Activated CD4-positive, alpha-beta T cell treated with anti-CD3 and anti-CD28 coated beads, Interleukin-2, amount 50 U/mL, for 4 hours (primary cell): ENCODE measurements at places on chromosomes 16 and 17.
A peak's percentile ranks its signal among the peaks of the same experiment; 100 is the strongest.

DNA sequence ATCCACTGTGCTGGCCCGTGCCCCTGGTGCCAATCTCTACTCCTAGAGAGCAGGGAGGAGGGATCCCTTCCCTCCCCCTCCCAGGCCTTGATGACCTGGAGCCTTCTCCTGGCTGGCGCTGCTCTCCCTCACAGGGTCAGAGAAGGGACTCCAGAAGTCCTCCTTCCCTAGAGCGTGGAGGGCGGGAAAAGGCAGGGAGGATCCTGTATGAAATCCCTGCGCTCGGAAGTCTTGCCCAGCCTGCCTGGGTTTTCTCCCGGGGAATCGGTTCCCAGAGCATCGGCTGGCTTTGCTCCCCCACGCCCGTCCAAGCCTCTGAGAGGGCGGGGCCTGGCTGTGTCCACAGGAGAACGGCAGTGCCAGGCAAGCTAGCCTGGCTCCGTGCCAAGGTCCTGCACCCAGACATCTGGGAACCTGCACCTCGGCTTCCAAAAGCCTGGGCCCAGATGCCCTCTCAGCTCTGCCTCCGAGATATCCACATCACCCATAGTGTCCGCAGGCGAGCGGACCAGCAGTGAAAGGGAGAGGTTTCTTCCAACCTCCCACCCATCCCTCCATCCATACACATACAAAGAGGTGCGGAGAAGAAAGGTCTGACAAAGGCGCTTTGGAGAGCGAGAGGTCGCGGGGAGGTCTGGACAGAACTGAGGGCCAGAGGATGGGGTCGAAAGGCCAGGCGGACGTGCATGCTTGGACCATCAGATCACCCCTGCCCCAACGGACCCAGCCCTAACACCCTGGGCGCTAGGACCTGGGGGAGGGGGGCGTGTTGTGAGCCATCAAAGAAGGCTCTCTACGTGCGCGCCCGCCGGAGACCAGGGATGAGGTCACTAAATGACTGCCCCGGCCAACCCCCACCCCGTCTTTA, 1.1 kb downstream of the MPP2 start:
- DNase-seq = no peak

GRCh38 chr16:72805486-72805885, 242.4 kb downstream of the ZFHX3 start:
- no peak for DNase-seq

GRCh38 chr17:50052822-50053653, 2.9 kb upstream of the ITGA3 start:
- no peak for DNase-seq

DNA sequence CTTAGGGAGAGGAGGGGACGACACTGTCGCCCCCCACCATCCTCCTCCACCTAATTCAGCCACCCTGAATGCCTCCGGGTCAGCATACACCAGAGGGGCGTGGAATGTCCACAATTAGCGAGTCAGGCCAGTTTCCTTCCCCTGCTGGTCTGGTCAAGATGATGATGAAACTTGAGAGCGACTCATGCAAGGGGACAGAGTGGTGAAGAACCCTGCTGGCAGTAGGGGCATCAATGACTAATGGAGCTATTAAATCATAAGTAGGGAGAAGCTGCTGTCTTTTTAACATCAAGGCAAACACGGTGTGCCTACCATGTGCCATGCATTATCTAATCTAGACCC, 7.2 kb downstream of the SPACA3 start:
- DNase-seq = no peak

- DNase-seq = no peak
These were observed 44.0 kb upstream of the ABCC11 start for GRCh38 chr16:48291303-48291702.

DNA sequence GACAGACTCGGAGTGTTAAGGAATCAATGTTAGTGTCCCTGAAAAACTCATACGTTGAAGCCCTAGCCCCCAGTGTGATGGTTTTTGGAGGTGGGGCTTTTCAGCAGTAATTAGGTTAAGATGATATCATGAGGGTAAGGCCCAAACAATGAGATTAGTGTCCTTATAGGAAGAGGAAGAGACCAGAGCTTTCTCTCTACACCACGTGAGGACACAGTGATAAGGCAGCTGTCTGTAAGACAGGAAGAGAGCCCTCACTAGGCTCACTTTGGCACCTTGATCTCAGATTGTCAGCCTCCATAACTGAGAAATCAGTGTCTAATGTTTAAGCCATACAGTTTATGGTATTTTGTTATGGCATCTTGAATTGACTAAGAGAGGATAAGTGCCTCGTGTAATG, 403.2 kb downstream of the NPIPA7 start:
- no peak for DNase-seq

GRCh38 chr16:64077242-64077641, 1044.6 kb downstream of the CDH11 start:
- no peak for DNase-seq

DNA sequence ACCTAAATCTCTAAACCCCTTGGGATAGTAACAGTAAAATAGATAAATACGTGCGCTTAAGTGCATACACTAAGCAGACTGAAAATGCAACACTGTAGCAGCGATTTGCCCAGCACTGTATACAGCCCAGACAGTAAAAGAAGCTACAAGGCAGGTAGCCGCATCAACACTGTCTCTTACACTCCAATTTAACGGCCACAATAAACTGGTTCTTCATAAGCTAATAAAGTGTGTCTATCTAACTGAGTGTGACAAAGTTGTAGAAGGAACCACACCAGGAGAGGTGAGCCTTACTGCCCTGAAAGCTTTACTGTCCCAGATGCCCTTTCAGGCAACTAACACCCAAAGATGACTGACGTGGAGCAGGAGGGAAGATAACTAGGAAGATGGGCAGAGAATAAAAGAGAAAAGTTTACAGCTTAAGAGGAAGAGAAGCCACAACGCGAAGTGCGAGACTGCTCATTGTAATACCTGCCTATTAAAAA, 847 bp downstream of the ZDHHC7 start:
- DNase-seq = no peak

DNA sequence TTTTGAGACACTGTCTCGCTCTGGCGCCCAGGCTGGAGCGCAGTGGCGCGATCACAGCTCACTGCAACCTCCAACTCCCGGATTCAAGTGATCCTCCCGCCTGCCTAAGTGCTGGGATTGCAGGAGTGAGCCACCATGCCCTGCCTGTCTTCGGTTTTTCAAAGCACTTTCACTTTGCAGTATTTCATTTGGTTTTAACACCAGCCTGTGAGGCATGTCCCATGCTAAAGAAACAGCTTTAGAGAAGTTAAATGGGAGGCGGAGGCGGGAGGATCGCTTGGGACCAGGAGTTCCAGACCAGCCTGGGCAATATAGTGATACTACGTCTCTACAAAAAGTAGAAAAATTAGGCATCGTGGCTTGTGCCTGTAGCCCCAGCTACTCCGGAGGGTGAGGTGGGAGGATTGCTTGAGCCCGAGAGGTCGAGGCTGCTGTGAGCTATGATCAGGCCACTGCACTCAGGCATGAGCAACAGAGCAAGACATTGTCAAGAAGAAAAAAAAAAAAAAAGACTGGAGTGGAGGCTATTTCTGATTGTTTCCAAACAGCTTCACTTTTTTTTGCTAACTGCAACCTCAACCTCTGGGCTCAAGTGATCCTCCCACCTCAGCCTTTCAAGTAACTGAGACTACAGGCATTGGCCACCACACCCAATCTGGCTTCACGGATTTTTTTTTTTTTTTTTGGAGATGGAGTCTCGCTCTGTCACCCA, 1.3 kb downstream of the METTL23 start:
- DNase-seq = no peak

- DNase-seq = no peak
These were observed 3.2 kb upstream of the PRSS21 start for GRCh38 chr16:2813771-2814221.

GRCh38 chr17:63382826-63383225, 63.3 kb downstream of the CYB561 start:
- no peak for DNase-seq

DNA sequence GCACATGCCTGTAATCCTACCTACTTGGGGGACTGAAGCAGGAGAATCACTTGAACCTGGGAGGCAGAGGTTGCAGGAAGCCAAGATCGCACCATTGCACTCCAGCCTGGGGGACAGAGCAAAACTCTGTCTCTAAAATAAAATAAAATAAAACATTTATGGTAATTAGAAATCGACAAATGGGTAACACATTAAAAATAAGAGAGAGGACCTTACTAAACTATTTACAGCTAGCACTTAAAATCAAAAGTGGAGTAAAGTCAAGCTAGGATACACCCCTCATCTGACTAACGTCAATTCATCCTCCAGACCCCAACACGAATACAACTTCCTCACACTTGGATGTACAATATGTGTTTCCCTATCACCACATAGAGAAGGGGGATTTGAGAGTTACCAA, 27.8 kb upstream of the RHOT1 start:
- DNase-seq = no peak

DNA sequence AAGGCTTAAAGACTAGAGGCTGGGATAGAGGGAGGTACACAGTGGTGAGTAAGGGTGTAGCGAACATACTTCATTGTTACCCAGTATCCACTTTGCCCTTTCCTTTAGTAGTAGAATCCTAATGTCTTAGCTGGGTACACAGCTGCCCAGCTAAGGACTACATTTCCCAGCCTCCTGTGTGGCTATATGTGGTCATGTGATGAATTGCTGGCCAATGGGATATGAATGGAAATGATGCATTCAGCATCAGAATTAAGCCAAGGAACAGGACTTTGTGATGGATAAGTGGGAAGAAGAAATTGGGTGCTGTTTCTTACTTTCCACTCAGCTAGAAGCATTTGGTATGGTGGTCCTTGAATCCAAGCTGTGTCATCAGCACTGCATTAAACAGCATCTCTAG, 55.9 kb downstream of the FOXL1 start:
- no peak for DNase-seq

DNA sequence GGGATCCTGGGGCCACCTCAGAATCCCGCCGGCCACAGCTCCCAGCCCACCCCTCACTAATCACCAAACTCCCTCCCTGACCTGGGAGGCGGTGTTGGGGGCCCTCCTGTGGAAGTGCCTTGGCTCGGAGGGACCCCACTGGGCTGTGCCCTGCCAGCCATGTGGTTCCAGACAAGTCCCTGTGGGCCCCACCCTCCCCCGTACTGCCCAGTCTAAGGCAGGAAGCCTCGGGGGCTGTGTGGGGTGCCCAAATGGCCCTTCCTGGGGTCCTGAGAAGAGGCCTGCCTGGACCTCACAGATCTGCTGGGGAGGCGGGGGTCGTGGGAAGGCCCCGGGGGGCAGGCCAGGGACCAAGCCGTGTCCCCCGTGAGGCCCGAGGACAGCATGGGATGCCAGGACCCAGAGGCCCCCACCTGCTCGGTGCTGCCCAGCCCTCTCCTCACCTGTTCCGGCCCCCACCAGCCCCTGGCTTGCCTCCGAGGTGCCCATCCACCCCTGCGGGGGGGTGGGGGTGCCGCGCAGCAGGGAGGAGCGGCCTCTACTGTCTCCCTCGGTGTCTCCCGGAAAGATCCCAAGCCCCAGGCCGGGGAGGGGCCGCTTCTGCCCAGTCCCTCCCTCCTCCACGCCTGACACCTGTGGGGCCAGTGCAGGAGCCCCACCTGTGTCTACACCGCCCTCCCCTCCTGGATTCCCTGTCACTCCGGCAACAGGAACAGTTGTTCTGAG, 9.3 kb upstream of the KREMEN2 start:
- no peak for DNase-seq

DNA sequence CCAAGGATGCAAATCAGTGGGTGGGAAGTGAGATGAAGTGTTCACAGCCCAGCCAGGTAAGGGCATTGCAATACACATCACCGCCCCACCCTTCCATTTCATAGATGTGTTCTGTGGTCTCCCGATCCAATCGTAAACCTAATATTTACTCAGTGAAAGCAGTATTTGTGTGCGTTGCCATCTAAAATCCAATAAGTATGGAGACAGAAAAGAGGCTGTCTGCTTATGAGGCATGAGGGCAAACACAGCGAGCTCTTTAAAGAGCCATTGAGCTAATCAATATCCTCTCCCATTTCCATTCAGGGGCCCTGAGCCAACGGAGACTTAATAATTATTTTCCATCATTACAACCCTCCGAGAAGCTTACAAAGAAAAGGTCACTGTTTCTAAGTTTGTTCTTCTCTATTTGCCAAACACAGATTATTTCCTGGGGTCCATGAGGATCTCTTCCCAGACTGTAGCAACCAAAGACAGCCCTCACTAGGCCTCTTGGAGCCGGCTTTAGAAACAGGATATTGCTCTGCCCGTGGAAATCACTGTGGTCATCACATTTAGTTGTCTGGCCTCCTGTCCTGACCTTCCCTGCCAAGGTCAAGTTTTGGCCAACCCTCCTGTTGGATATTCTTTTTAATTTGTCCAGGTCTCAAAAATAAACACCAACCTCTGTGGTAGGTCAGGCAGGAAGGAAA, 120.1 kb downstream of the SLC39A11 start:
- DNase-seq = no peak

- DNase-seq = no peak
These were observed 346.6 kb upstream of the TNRC6C start for GRCh38 chr17:77611791-77612502.

GRCh38 chr17:27578718-27579085, 52.3 kb upstream of the LGALS9 start:
- DNase-seq = no peak

- no peak for DNase-seq
These were observed 5.7 kb upstream of the NR1D1 start for GRCh38 chr17:40105861-40106759.

- peak; percentile 18 for DNase-seq
These were observed 317.0 kb downstream of the MAF start for GRCh38 chr16:79283578-79283977.

GRCh38 chr17:77196251-77196650, 55.5 kb downstream of the SEC14L1 start:
- DNase-seq = no peak

DNA sequence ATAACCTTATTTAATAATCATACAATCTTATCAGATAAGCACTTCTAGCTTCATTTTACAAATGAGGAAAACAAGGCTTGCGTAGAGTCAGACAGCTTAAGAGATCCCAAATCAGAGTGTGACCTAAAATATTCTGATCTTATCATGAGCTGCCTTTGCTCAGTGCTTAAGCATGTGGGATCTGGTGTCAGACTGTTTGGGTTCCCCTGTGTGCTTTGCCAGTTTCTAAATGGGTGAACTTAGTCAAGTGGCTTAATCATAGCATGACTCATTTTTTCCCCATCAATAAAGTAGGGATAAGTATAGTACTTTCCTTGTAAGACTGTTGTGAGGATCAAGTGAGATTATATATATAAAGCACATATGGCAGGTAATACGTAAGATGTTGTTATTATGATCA, 612.6 kb upstream of the C16orf82 start:
- no peak for DNase-seq

DNA sequence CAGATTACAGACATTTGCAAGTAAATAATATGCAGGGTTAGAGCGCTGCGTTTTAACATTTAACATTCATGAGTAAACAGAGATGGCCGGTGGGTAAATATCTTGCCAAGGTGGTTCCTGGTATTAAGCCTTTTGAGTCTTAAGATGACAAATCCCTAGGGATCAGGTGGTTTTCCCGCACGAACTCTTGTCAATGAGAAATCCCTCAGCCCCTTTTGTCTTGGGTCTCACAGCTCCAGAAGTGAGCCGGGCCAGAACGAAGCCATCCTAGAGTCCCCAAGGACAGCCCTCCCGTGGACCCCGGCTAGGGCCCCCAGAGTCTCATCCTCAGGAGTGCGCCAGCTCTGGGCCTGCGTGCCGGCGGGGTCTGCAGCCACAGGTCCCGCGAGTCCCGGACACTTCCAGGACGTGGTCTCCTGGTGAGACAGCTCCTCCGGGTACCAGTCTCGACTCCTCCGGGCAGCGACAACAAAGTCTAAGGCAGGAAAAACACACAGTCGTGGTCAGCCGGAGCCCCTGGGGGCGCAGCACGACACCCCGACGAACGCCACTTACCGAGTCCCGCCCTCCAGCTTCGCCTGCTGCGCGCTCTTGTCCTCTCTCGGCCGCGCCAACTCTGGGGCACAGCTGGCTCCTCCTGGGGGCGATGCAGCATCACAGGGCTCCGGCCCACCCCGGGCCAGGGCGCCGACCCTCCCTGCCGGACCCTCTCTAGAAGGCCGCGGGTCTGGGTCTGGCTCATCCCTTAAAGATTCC, 13.3 kb downstream of the MIS12 start:
- DNase-seq = no peak
